ENCODE measurements at places on chromosomes 7 and 10. TPM values are rescaled to one million over a fixed set of nuclear protein-coding genes. Genes with fewer than 3 reads are reported as not detected.

DNA sequence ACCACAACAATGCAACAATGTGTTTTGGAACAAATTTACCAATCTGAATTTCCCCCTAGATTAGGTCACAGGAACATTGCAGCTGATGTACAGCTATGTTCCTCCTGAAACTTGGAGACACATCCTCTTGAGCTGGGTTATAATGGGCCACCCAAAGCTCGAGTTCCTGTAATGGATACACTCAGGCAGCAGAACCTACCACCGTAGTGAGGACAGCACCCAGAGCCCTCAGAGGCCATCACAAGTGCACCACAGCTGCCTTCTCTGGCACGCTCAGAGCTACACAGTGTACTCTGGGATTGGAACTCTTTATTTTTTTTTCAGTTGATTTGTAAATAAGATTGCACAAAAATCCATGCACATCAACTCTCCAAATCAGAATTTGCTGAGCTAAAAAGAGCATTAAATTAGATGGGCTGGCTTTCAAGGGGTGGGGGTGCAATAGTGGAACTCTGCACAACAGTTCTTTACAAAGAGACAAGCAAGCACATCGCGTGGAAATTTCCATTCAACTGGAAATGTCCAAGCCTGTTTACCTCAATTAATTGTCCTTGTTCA lies 56.7 kb downstream of the EGFR start:
- no peak for DNase-seq

SLC26A5 gene
- polyA plus RNA-seq = not detected

GRCh38 chr10:87635498-87636312 lies 24.0 kb upstream of the PAPSS2 start:
- no peak for DNase-seq

PAX4 gene
- not detected for polyA plus RNA-seq

GRCh38 chr7:90686146-90686545 lies 90.0 kb downstream of the CDK14 start:
- no peak for DNase-seq

DNA sequence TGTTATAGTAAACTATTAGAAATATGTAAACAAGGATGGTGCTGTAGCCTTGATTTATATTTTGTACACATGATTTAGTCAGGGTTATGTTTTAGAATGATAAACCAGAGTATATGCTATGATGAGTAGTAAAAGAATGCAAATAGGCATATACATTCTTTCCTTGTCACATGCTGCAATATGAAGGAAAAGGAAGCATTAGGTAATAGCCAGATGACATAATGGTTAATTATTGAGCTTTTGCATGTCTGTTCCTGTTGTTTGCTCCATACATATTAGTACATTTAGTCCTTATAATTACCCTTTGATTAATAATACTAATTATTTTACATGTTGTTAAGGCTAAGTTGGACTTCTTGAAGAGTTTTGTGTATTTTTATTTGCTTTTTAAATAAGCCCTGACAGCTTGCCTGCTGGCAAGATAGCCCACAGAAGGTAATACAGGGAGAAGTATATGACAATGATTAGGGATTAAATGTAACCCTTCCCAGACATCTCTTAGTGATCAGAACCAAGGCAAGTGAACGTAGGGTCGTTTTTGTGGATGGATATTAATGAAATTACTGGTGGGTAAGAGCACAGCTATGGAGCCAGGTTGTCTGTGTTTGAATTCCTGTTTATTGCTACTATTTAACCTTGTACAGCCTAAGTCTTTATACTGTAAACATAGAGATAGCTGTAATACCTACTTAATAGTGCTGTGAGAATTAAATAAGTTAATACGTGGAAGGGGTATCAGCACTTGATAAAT lies 68.4 kb downstream of the PHTF2 start:
- no peak for DNase-seq

- DNase-seq = no peak
Observed at GRCh38 chr10:128462844-128463243, 336.6 kb upstream of the MKI67 start.

IFIT3 gene
- 12.5 TPM for polyA plus RNA-seq

NME8 gene
- polyA plus RNA-seq = 4.7 TPM

DNA sequence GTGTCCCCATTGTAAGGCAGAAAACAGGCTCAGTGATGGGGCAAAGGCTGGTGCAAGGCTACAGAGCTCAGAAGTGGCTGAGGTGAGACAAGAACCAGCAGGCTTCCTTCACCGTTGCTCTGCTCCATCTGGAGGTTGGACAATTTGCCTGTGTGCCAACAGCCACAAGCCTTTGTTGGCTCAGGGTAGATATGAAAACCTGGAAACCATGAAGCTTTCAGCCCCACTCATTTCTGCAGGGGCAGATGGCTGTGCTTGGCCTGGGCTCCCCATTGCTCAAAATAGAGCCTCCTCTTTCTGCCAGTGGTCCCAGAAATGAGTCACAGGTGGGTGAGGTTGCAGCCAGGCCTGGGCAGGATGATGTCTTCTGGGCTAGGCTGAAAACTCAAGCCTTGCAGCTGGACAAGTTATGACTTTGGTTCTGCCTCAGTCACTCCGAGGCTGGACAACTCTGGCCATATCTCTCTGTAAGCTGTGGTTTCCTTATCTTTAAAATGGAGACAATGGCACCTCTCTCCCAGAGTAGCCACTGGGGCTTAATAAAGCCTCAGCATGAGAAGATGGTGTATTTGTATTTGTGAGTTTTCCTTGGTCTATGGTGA lies 12.2 kb upstream of the ZNF273 start:
- DNase-seq = no peak

DNA sequence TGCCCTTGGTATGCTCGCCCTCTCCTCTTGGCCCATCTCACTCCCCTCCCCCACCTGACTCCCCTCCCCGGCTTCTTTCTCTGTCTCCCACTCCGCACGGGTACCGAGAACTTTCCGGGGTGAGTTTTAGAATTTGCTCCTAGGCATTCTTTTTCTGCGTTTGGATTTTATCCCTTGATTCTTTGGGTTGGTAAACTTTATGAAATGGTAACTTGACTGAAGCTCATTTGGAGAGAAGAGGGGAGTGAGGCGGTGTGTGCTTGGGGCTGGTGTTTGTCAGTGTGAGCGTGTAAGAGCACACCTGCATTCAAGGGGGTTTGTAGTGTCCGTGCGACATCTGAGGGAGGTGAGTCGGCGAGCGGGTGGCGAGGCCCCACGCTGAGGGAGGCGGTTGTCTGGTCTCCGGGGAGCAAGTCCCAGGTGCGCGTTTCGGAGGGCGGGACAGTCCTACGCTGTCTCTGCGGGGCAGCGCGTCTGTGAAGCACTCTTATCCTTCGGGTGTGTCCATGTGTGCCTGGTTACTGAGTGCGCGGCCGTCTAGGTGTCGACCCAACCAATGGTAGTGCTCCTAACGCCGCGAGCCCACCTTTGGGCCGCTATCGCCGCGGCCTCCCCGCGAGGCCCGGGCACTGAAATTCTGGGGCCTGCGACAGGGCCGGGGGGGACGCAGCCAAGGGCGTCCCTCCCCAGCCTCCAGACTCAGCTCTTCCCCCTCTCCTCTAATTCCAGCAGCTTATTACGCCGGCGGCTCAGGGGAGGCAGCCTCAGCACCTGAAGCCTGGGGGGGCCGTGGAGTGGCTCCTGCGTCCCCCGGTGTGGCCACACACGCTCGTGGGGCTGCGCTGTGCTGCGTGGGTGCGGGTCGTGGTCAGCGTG lies 2.6 kb upstream of the ZNF503 start:
- no peak for DNase-seq

- DNase-seq = no peak
Observed at GRCh38 chr10:48406204-48406603, 99.7 kb downstream of the MAPK8 start.

FANK1 gene
- not detected for polyA plus RNA-seq

Measured in immature natural killer cell (primary cell).